ENCODE measurements at places on chromosomes 12 and 14. TPM values are rescaled to one million over a fixed set of nuclear protein-coding genes. Genes with fewer than 3 reads are reported as not detected.

KCNH3 gene
- total RNA-seq: not detected

INHBE gene
- 7.4 TPM for total RNA-seq

CLEC2A gene
- total RNA-seq: not detected

- no peak for DNase-seq
Measured at GRCh38 chr14:20333494-20333841, 389 bp upstream of the CCNB1IP1 start.

CRIP1 gene
- not detected for total RNA-seq

GRCh38 chr12:119208626-119209061 lies 29.9 kb downstream of the HSPB8 start:
- DNase-seq: peak; percentile 53

GRCh38 chr12:103880299-103881142 lies 39.5 kb upstream of the NT5DC3 start:
- no peak for DNase-seq

- no peak for DNase-seq
Measured at GRCh38 chr12:29980304-29980703, 196.6 kb upstream of the TMTC1 start.

DNA sequence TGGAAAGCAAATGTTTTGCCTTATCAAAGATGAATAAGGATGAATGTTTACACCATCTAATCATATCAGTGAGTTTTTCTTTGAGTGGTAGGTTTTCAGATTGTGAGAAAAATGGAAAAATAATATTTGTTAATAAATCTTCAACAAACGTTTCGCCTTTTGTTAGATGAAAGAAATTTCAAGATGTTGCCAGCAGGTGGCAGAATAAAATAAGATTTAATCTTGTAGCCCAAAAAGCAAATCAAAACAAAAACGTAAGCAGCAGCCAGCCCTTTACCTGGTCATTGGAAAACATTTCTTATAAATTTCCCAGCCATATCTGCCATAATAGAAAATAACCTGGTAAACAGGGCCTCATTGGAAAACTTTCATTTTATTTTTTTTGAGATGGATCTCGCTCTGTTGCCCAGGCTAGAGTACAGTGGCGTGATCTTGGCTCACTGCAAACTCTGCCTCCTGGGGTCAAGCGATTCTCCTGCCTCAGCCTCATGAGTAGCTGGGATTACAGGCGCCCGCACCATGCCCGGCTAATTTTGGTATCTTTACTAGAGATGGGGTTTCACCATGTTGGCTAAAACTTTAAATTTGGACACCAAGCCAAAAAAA lies 15.4 kb upstream of the TMEM120B start:
- no peak for DNase-seq

- no peak for DNase-seq
Measured at GRCh38 chr12:93174473-93174872, 203.3 kb upstream of the NUDT4 start.

- DNase-seq: peak; percentile 84
Measured at GRCh38 chr14:77041881-77042545, 13.5 kb upstream of the IRF2BPL start.

- DNase-seq: no peak
Measured at GRCh38 chr14:102138961-102139285, 774 bp upstream of the WDR20 start.

- peak; percentile 6 for DNase-seq
Measured at GRCh38 chr12:7498809-7499208, 4.8 kb downstream of the CD163 start.

TAS2R10 gene
- total RNA-seq: not detected

TAS2R46 gene
- total RNA-seq: not detected

DNA sequence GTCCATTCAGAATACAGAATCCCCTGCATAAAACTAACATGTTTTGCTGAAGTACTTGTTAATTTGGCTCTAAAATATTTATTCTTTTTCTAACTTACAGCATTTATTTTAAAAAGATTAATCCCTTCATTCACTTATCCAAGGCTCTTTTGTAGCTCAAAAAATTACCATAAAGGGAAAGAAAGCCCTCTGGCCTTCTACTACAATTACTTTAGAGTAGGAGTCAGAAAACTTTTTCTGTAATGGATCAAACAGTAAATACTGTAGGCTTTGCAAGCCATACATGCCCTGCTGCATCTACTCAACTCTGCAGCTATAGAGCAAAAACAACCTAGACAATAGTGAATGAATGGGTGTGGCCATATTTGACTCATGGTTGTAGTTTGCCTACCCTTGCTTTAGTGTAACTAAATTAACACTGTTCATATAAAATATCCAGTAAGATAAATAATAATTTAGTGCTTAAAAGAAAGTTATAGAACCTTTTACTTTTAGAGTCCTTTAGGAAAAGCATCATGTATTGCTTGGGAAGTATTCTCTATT lies 74.2 kb upstream of the ZFP36L1 start:
- no peak for DNase-seq

- DNase-seq: no peak
Measured at GRCh38 chr12:123958876-123959275, 13.8 kb downstream of the CCDC92 start.

IFT81 gene
- total RNA-seq: 36.1 TPM

DNA sequence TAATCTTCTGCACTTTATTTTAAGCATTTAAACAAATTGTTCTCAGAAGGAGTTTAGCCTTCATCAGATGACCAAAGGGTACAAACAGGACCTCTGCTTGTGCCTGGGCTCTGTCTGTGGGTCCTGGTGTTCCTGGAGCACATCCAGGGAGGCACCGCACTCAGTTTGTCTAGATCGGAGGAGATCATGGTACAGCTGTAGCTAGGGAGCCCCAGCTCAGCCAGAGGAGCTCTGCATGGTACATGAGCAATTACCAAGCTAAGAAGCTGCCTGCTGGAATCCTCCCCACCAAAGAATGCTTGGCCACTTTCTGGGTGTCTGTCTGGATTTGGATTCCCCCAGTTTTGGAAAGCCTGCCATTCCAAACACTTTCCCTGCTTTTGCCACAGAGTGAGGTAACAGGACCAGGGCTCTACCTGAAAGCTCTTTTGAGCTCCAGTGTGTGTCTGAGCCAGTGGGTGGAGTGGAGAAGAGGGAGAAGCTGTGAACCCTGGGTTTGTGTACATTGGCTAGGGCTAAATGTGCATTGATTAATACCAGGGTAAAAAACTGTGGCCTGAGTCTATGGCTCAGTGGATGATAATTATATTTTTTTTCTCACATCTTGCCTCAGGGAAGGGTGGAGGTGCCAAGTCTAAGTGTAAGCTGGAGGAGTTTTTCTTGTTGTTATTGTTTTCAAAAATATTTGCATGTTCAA lies 163.7 kb upstream of the IGF1 start:
- no peak for DNase-seq

DNA sequence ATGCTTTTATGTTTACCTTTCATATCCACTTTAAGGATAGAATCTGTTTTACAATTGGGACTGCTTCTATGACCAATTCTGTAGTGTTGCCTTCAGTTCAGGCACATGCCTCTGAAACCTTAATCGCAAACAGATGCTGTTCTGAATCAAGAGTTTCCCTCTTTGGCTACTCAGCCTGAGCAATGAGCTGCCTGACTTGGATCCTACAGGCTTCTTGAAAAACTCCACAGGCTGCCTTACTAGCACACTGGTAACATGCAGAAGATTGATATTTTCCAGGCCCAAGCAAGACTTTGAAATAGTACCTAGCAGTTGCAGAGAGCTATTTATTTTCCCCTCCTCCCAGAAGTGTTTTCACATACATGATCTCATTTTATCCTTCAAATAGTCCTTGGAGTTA lies 34.8 kb upstream of the PMCH start:
- no peak for DNase-seq

CS gene
- total RNA-seq: 88.0 TPM

GRCh38 chr12:11959117-11959823 lies 111.5 kb upstream of the BCL2L14 start:
- DNase-seq: no peak

EEF1AKMT3 gene
- total RNA-seq: 4.2 TPM

GRCh38 chr12:106120519-106121105 lies 18.1 kb downstream of the NUAK1 start:
- DNase-seq: no peak

GRCh38 chr12:3078086-3078820 lies 1.1 kb downstream of the TSPAN9 start:
- no peak for DNase-seq

KIF26A gene
- total RNA-seq: 1.1 TPM

DNA sequence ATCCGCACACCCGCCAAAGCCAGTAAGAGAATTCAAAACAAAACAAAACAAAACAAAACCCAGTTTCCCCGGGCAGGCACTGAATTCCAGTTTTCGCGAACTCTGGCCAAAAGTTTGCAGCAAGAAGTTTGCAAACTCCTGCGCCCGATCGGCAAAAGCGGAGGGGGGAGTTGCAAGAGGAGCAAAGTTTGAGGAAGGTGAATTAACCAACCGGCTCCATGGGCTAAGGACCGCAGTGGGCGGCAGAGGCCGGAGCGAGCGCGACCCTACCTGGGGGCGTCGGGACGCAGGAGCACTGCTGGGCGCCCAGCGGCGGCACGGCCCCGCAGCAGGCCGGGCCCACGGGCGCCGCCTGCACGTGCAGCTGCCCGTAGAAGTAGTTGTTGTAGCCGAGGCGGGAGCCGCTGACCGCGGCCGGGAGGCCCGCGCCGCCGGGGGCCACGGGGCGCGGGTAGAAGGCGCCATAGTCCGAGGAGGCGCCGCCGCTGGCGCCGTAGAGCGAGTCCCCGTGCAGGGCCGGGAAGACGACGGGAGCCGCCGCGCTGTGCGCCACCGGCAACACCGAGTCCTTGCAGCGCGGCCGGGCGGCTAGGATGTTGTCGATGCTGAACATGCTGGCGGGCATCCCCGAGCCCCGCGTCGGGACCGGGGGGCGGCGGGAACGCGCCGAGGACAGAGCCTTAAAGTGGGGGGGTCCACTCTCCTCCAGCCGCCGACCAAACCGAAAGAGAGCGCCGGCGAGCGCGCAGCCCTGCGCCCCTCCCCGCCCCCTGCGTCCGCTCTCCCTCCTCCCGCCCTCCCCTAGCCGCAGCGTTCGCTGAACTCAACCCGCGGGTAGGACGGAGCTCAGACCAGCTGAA lies at the start of gene GSC:
TSS of gene GSC (minus strand) at position 723 of the 860 bp plus-strand sequence. CDS start at position 625, 98 bp downstream.
- DNase-seq: peak; percentile 57

GRCh38 chr14:39857376-39858055 lies 425.3 kb upstream of the FBXO33 start:
- no peak for DNase-seq

DTX1 gene
- not detected for total RNA-seq

Data from MG63 (cell line).